ENCODE measurements at places on chromosomes 13 and 19.

DNA sequence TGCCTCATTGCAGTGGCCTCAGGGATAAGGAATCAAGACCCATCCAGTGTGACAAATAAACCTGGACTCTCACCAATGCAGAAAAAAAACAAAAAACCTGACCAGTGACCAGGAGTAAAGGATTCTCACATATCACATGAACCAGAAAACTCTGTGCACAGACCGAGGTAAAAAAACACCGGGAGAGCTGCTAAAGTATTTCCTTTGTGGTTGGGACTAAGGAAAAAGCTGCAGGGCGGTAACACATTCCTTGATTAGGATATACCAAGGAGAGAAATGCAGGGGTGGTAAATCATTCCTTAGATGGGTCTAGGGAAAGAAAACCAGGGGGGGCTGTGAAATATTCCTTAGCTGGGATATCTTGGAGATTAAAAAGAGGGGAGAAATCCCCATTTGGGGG lies 64.8 kb upstream of the ZNF85 start:
- DNase-seq, result no peak

DNA sequence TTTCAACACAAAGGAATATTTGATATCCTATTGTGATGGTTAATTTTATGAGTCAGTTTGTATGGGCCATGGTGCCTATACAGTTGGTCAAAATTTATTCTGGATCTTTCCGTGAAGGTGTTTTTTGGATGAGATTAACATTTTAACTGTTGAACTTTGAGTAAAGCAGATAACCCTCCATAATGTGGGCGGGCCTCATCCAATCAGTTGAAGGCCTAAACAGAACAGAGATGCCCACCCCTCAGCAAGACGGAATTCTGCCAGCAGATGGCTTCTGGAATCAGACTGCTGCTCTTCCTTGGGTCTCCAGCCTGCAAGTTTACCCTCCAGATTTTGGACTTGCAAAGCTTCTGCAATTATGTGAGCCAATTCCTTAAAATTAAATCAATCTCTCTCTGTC lies 16.0 kb downstream of the CSNK1A1L start:
- no peak for DNase-seq

- DNase-seq, result no peak
These were observed 6.8 kb upstream of the SPART start for GRCh38 chr13:36353001-36353400.

GRCh38 chr13:45242070-45242469 lies 41.2 kb upstream of the KCTD4 start:
- DNase-seq, result peak; percentile 61

- DNase-seq, result no peak
These were observed 13.7 kb downstream of the TMEM150B start for GRCh38 chr19:55311397-55311796.

GRCh38 chr19:30430206-30430734 lies 58.1 kb downstream of the ZNF536 start:
- no peak for DNase-seq

- DNase-seq, result no peak
These were observed 226.2 kb downstream of the KCNRG start for GRCh38 chr13:50241479-50241878.

DNA sequence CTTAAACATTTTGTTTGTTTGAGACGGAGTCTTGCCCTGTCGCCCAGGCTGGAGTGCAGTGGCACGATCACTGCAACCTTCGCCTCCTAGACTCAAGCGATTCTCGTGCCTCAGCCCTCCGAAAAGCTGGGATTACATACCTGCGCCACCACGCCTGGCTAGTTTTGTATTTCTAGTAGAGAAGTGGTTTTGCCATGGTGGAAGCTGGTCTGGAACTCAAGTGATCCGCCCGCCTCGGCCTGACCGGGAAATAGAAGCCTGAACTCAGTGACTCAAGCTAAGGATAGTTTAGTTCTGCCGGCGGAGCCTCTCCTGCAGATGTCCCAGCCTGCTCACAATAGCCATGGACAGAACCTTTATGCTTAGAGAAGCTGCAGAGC lies 53.0 kb upstream of the ZNF254 start:
- DNase-seq, result peak; percentile 49

DNA sequence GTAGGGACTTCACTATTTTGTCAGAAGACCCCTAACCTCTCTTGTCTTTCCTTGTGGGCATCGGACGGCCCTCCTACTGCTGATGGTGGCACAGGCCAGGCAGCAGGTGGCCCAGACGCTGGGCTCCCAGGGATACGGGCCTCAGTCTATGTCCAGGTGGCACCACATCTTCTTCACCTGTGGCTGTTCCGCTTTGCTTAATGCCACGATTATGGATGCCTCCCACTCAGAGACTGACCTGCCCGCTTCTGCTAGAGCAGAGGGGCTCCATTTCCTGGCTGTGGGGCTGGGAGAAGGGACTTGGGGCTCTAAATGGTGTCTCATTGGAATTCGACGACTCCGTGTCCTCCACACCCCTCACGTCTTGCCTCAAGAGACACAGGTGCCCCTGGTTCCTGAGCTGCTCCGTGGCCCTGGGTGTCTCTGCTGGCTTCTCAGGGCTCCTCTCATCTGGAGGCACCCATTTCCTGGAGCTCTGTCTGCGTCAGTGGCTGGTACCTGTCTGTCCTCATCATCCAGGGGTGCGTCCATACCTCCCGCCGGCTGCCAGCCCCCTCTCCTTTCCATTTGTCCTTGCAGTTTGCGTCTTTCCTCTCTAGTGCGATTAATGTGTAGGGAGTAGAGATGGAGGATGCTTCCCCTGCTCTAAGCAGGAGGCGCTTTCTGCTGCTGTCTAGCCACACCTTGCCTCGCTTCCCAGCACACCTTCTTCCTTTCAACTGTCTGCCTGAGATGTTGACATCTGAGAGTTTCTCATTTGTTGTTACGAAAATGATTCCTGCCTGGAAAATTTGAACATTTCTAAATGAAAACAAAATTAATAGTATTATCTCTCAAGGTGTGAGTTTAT lies 63.4 kb downstream of the TEX29 start:
- DNase-seq, result no peak

DNA sequence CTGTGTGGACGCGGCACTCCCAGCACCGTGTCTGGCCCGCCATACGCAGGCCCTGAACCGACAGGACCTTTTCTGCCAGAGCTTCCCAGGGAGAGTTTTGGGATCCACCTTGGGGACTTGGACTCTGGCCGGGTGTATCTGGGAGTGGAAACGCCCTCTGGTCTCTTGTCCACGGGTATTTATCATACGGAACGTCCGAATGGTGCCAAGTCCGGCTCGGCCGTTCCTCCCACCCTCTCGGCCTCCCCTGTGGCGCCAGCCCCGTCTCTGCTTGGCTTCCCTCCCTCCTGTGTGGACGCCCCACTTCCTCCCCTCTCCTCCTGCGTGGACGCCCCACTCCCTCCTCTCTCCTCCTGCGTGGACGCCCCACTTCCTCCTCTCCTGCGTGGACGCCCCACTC lies 12.1 kb downstream of the HCN2 start:
- DNase-seq, result no peak

- no peak for DNase-seq
These were observed 114.9 kb upstream of the EDNRB start for GRCh38 chr13:78033509-78033908.

- no peak for DNase-seq
These were observed 17.7 kb upstream of the CRTC1 start for GRCh38 chr19:18665771-18666202.

DNA sequence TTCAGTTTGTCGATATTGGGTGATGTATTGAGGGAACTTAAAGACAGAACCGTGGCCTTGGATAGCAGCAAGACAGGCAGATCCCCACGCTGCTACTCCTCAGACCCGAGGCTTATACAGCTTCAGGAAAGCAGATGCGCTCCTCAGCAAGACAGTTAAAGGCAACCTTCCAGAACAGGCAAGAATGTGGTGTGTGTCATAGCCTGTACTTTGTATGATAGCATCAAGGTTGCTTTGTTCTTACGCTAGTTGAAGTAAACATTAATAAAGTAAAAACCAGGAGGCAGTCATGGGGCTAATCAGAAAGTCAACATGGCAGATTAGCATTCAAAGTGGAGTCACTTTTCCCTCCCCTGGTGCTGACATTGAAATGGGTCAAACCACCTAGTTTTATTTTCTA lies 473.2 kb downstream of the DCT start:
- no peak for DNase-seq

DNA sequence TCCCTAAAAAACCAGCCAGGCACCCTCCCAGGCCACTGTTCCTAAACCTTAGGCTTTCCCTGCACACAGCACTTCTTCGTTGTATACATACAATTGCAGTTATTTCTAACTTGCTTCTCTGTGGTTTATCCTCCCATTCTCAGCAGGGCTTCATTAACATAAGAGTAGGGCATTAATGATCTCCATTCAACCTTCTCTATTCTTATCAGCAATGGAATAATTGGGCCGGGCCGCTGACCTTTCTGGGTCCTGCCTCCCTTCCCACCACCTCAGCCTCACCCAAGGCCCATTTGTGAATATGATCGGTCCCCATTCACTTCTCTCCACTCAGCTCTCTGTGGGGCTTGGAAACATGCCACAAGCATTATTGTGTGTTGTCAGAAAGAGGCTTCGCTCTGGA lies 184.2 kb downstream of the SUCLA2 start:
- no peak for DNase-seq

GRCh38 chr13:30113983-30114570 lies 193.3 kb downstream of the KATNAL1 start:
- DNase-seq, result no peak

GRCh38 chr13:20090349-20090748 lies 70.5 kb downstream of the GJA3 start:
- no peak for DNase-seq

DNA sequence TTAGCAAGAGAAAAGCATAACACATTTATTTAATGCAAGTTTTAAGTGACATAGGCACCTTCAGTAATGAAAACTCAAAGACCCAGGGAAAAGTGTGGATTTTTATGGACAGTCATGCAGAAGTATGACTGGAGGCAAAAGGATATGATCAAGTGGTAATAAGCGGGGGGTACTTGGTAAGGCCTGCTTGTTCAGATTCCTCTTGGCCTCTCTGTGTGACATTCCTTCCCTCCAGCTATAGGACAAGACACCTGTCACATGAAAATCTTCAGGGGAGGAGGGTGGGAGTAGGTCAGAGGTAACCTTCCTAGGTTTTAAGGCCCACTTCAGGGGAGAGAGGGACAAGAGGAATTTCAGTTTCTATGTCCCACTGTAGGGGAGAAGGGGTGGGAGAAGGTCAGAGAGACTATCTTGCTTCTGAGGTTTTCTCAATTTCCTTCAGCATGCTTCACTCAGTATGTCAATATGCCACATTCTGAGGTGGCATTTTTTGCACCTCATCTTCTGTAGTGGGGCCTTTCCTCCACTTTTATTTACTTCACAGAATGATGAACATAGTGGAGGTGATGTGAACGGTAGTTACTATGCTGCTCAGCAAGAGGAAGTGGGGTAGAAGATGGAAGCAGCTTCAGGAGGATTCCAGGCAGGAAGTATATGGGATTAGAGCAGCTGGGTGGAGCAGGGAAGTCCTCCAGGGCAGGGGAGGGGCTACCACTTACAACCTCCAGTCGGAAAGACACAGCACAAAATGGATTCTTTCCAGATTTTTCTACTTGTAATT lies 73.2 kb upstream of the RFC3 start:
- DNase-seq, result no peak

- DNase-seq, result no peak
These were observed 16.2 kb downstream of the AKAP8L start for GRCh38 chr19:15402411-15403150.

DNA sequence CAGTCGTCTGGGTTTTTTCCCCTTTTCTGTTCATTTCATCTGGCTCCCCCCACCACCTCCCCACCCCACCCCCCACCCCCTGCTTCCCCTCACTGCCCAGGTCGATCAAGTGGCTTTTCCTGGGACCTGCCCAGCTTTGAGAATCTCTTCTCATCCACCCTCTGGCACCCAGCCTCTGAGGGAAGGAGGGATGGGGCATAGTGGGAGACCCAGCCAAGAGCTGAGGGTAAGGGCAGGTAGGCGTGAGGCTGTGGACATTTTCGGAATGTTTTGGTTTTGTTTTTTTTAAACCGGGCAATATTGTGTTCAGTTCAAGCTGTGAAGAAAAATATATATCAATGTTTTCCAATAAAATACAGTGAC lies 9.3 kb downstream of the CALM3 start:
- DNase-seq, result no peak

DNA sequence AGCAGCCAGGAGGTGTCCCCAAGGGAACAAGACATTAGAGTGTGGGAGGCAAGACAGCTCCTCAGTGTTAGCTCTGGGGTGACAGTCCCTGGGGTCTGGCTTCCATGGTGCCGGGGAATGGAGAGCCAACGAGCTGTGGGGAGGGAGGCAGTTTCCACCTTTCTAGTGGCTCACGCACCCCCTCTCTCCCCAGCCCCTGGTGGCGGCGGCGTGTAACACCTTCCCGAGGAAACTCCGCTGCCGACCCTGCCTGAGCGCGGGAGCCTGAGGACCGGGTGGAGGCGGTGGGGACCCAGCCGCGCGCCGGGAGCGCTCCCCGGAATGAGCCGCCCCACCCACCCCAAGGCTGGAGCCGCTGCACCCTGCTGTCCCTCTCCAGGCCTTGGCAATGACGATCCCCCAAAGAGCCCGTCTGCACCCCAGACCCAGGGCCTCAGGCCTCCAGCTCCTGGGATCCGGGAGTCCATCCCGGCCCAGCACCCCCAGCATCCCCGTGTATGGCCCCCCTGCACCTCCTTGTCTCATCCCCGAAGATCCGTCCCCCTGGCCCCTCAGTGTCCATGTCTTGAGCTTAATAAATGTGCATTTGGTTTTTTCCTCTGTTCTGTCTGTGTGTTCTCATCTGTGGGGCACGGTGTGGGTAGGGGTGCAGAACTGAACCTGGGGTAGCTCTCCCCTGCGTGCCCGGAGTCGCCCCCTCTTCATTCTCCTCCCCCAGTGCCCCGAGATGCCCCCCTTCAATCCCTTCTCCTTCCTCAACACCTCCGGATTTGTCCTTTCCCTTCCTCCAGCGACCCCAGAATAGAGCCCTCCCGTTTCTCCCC lies 622 bp upstream of the FXYD5 start:
- DNase-seq, result peak; percentile 44

DNA sequence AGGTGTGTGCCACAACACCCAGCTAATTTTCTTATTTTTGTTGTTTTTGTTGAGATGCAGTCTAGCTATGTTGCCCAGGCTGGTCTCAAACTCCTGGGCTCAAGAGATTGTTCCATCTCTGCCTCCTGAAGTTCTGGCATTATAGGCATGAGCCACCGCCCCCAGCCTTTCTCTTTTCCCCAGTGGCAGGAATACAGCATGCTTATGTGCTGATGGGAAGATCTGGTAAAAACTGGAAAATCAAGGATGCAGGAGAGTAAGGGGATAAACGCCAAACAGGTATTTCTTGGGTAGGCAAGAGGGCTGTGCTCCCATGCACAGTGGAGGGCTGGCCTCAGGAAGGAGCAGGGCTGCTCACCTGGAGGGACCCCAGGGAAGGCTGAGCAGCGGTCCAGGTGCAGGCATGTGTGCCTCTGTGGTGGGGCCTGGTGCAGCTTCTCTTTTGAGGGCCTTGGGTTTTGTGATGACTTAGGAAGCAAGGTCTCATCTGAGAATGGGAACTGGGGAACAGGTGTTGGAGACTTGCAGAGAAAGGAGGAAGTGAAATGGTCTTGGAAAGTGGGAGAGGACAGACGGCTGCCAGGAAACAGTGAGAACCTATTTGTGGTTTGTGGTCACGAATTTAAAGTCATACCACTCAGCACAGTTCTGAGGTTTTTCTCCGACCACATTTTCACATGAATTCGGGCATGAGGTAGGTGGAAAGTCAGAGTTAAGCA lies 106.5 kb downstream of the TEX26 start:
- no peak for DNase-seq

Measured in NCI-H2171 treated with DMSO at 0.1 percent for 48 hours (cell line).